Panc1 (cell line): ENCODE measurements at places on chromosomes 3 and 15. TPM values are rescaled to one million over a fixed set of nuclear protein-coding genes. Genes with fewer than 3 reads are reported as not detected.

- no peak for DNase-seq
These were observed 174.0 kb downstream of the RAB11A start for GRCh38 chr15:66043264-66043663.

GRCh38 chr3:127485396-127486170, 105.0 kb downstream of the TPRA1 start:
- no peak for DNase-seq

The NTRK3 gene
- total RNA-seq = not detected

The SLC15A2 gene
- 0.41 TPM for total RNA-seq

GRCh38 chr3:174285242-174285864, 573.8 kb upstream of the NAALADL2 start:
- DNase-seq = no peak

DNA sequence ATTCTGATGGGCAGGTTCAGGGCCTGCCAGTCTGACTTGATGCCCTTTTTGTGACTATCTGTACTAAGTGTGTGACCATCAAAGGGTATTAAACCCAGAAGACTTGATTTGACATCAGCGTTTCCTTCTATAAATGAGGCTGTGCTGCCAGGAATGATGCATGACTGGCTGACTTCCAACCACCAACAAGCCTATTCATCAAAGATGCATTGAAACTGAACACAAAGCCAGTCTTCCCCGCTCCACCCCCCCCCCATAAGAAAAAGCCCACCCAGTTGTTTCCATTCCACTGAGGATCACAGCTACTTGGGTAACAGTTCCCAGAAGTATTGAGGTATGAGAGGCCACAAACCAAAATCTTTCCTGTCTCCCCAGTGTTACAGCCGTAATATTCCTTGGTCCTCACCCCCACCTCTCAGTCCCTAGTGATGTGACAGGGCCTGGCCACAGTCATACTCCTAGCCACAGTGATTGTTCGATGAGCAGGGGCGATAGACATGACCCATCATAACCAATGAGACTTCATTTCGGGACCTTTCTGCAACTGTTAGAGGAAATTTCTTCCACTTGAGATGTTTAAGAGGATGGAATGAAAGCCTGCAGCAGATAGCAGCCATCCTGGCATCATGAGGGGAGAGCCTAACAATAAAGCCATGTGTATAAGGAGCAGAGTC, 22.6 kb downstream of the SH3BP5 start:
- no peak for DNase-seq

DNA sequence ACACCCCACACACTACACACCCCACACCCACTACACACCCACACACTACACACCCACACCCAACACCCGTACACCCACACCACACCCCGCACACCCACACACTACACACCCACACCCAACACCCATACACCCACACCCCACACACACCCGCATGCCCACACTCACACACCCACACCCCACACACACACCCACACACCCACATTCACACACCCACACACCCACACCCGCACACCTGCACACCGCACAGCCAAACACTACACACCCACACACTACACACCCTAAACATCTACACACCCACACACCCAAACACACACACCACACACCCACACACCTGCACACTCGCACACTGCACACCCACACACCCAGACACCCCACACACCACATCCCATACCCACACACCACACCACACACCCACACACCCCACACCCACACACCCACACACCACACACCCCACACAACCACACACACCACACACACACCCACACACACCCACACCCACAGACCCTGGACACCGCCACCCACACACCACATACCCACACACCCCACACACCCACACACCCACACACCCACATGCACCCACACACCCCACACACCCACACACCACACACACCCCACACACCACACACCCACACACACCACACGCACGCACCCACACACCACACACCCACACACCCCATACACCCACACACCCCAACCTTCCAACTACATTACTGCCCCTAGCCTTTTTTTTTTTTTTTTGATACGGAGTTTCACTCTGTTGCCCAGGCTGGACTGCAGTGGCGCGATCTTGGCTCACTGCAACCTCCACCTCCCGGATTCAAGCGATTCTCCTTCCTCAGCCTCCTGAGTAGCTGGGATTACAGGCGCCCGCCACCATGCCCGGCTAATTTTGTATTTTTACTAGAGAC, 16.9 kb downstream of the CEP19 start:
- DNase-seq = no peak

DNA sequence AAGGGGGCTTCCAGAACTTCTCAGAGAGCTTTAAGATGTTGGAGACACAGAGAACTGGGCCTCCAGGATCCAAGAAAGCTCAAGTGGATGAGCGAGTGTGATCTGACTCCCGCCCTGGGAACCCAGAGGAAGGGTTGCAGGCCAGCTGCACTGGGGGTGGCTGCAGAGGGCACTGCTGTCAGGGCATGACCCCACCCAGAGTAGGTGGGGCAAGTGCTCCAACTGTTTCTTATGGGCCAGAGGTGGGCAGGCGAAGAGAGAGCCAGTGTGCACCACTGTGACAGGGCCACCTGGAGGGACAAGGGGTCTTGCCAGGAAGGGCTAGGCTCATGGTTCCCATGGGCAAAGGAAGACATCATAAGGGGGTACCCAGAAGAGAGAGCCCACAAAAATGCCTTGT, 48.8 kb downstream of the EXOG start:
- no peak for DNase-seq

GRCh38 chr15:75229191-75230015, 27.7 kb downstream of the C15orf39 start:
- DNase-seq = no peak

- no peak for DNase-seq
These were observed 131.8 kb upstream of the SLC7A14 start for GRCh38 chr3:170717410-170718402.

DNA sequence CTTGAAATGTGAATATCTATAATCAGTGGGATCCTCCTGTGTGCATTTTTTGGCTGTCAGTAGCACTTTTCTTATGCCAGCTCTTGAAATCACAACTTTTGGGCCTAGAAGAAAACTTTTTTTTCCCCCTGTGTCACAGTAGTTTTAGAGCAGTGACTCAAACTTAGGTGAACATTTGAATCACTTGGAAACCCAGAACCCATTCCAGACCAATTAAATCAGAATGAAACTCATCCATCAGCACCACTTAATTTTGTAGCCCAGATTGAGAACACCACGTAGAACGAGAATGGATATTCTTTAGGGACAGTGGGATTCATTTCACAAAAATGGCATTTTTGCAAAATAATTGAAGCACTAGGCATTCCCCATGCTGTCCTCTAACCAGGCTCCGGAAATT, 224.8 kb upstream of the NANOGP8 start:
- no peak for DNase-seq

GRCh38 chr3:105401691-105402149, 35.0 kb downstream of the ALCAM start:
- DNase-seq = peak; percentile 89

DNA sequence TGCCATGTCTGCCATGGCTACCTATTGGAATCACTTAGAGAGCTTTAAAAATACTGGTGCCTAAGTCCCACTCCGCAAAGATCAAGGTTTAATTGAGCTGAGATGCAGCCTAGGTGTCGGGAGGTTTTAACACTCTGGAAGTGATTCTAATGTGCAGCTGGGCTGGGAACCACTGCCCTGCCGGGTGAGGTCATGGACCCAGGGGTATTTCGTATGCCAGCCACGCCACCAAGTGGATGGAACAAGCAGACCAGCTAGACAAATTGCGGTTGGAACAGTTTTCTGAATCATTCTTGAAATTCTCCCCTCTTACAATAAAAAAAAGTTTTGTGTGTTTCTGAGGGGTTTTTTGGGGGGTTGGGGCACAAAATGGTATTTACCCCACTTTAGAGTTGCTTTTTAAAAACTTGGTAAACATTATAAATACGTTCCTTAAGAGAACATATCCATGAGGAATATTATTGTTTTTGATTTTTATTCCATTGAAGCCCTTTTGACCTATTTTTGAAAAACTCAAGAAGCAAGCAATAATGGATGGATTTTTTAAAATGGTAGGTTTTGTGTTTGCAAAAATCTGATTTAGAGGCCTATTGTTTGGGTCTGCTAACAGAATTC, 66.2 kb upstream of the CSTA start:
- peak; percentile 32 for DNase-seq

The LAMB2 gene
- total RNA-seq = 189 TPM

The FMN1 gene
- total RNA-seq = 3.9 TPM

DNA sequence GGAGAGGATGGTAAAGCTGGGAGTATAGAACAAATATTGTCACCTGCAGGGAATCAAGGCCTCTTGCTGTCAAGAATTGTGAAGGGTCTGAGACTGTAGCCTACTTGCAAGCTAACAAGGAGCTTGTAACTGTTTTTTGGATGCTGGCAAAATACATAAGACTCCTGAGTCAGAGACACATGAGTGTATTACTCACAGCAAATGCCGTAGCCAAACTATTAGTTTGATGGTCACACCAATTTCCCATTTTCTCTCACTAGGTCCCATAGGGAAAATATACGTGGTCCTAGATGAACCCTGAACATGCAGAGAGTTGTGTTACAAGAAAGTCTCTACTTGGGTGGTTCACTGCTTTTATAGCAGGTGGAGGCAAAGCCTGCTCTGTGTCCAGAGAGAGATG, 44.7 kb upstream of the LIPC start:
- DNase-seq = peak; percentile 17

The ATP10A gene
- total RNA-seq = 0.31 TPM

GRCh38 chr3:8663177-8664061, 18.8 kb upstream of the SSUH2 start:
- peak; percentile 38 for DNase-seq

The UBAP1L gene
- total RNA-seq = 1.7 TPM

GRCh38 chr15:79884204-79884596, 12.6 kb downstream of the MTHFS start:
- DNase-seq = no peak

DNA sequence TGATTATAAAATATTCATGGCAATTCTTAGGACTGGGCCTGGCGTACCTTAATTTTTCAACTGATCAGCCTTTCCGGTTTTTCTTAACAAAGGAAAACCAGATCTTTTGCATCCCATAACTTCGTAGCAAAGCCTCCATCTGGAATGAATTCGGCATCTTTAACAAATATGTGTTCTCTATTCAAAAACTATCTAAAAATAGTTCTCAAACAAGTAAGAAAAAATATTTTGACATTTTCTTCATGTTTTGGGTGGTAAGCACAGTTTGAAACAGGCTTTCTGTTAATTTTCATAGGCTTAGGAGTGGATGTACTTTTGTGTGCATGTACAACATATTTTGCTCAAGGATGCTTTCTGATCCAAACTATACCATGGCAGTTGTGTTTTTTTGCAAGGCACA, 55.1 kb downstream of the RBMS3 start:
- no peak for DNase-seq

DNA sequence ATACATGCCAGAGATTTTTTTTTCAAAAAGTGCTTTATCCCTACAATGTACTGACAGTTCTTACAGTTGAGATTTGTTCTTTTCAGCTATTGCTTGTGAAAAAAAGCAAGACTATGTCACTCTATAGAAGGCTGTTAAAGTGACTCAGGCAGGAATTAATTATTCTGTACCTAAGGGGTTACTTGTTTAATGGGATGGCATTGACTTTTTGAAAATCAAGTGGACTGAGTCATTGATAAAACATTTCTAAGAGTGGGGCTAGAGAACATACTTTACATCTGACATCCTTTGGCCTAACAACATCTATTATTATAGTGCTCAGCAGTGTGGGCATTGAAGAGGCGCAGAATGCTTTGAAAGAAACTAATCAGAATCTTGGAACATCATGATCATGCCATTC, 34.3 kb downstream of the INTS14 start:
- DNase-seq = no peak

The DAZL gene
- total RNA-seq = not detected

DNA sequence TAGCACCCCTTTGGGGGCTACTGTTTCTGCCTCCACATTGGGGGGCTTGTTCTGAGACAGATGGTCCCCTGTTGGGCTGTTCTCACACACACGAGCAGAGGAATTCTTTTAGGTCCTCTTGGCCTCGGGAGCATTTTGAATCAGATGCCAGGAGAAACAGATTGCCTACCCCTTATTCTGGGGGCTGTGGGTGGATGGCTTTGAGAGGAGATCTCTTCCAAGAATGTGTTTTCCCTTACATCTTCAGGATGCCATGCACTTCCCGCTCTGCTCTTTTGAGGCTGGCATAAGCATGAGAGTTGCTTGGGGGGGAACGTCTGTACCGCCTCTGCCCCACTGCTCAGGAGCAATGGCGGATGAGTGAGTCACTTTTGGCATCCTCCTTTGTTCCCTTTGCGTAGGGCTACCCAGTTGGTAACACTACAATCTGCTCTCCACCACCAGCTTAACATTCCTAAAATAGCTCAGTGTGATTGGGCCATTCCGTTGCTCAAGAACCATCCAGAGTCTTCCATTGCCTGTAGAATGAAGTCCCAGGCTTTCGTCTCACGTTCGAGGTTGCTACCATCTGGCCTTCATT, 154.4 kb downstream of the RPLP1 start:
- no peak for DNase-seq

The CCNB2 gene
- 67.6 TPM for total RNA-seq

DNA sequence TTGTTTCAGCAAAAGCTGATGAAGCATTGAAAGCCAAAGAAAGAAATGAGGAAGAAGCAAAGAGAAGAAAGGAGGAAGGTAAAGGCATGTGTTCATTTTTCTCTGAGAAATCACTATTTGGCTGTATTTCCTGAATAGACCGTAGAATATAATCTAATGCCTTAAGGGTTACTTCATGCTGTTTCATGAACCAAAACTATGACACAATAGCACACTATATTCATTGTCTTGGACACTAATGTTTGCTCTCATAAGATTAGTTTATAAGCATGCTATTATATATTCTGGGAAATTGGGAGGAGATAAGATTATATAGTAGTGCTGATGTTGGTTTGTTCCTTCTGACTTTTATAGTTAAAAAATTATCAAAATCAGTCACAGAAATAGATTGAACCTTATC, 110.1 kb upstream of the MLF1 start:
- DNase-seq = no peak

The MORC1 gene
- total RNA-seq = not detected

GRCh38 chr3:136624371-136624770, 127.8 kb downstream of the STAG1 start:
- no peak for DNase-seq

GRCh38 chr3:14142567-14143270, 17.9 kb downstream of the TMEM43 start:
- DNase-seq = no peak
